Frontal cortex (tissue), 4 donors: ENCODE measurements at places on chromosomes 4 and X. TPM values are rescaled to one million over a fixed set of nuclear protein-coding genes. Genes with fewer than 3 reads are reported as not detected.

Gene TMPRSS11D
- not detected for total RNA-seq

Gene KLB
- total RNA-seq, result under 0.01 TPM

Gene HPSE
- total RNA-seq, result 0.82 TPM

Gene CT45A5
- not detected for total RNA-seq

Gene TMEM271
- total RNA-seq, result 15.9 TPM

Gene GCNA
- total RNA-seq, result 2.0 TPM

Gene PPEF1
- 16.3 TPM for total RNA-seq

Gene ARHGAP4
- 5.7 TPM for total RNA-seq

Gene USP17L19
- not detected for total RNA-seq

Gene SAGE1
- total RNA-seq, result not detected

Gene GYPB
- 7.7 TPM for total RNA-seq

Gene TBX22
- under 0.01 TPM for total RNA-seq

Gene PRSS12
- 24.9 TPM for total RNA-seq

Gene COX7B2
- total RNA-seq, result not detected

Gene PAGE1
- 0.41 TPM for total RNA-seq

Gene HSFX3
- total RNA-seq, result not detected

Gene ATP7A
- 15.1 TPM for total RNA-seq

Gene STATH
- total RNA-seq, result not detected

Gene FSTL5
- 106 TPM for total RNA-seq

Gene PTPN13
- 55.8 TPM for total RNA-seq

Gene LINC00632
- 15.9 TPM for total RNA-seq
